ENCODE measurements at places on chromosomes 3 and 15. TPM values are rescaled to one million over a fixed set of nuclear protein-coding genes. Genes with fewer than 3 reads are reported as not detected.

SPATA12 gene
- not detected for polyA plus RNA-seq

SETMAR gene
- polyA plus RNA-seq = 20.4 TPM

HIGD2B gene
- not detected for polyA plus RNA-seq

TXNRD3 gene
- polyA plus RNA-seq = 7.8 TPM

TNFAIP8L3 gene
- 1.1 TPM for polyA plus RNA-seq

GREM1 gene
- polyA plus RNA-seq = 3.5 TPM

DNA sequence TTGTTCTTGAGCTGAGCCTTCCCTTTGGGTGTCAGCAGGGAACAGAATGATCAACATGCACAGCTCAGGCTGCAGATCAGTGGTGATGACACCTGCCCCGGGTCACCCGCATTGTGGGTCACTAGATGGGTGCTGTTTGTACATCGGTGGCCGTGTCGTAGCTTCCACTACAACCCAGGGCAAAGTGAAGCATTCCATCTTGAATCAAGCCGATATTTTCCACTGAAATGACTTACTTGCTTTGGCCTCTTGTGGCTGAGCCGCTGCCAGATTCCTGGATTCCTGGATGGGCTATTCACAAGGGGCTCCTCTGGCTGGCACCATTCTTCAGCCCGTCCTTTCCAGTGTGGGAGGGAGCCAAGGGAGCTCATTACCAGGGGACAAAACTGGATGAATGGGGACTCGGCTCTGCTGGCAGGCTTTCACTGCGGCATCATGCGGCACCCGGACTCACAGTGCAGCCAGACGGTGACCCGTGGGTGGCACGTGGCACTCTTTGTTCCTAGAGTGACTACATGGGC lies 65.6 kb downstream of the SLCO3A1 start:
- no peak for DNase-seq

DNA sequence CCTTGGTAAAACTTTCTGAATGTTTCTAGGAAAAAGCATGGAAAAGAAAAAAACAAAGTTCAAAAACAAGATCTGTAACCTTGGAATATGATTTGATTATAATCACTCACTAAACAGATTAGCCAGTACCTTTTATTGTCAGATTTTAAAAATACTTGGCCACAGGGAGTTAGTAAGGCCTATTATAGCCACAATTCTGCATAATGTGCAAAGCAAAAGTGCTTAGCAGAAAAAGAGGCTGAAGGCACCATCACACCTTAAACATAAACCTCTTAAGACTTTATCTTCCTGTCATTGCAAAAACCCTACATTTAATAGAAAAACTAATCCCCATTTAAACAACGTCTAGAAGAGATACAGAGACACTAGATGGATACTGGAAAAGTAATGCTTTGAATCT lies 41.8 kb downstream of the CHSY1 start:
- DNase-seq = no peak

- DNase-seq = peak; percentile 5
Observed at GRCh38 chr3:103510760-103511159, 1075.9 kb downstream of the ZPLD1 start.

DNA sequence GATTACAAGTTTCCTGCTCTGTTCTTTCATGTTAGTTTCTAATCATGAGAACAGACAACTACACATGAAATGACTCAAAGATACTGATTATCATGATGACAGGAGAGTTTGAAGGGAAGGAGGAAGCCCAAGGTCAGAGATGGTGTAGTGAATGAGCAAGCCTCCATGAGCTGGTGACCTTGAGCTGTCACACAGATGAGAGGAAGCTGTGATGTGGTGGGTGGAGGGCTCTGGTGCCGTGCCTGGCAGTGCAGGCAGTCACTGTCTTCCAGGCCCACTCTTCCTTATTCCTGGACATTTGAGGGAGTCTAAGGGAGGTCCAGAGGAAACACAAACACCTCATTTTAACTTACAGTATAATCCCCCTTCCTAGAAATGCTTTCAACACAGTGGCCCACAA lies 133.4 kb upstream of the ROPN1 start:
- DNase-seq = no peak

- peak; percentile 75 for DNase-seq
Observed at GRCh38 chr3:51777985-51778384, 1.1 kb downstream of the IQCF6 start.

- no peak for DNase-seq
Observed at GRCh38 chr3:124037326-124037725, 45.4 kb upstream of the ROPN1 start.

- DNase-seq = peak; percentile 30
Observed at GRCh38 chr3:33047842-33048834, 48.8 kb downstream of the GLB1 start.

GRCh38 chr3:164113371-164114332 lies 964.6 kb downstream of the SI start:
- DNase-seq = no peak

DNA sequence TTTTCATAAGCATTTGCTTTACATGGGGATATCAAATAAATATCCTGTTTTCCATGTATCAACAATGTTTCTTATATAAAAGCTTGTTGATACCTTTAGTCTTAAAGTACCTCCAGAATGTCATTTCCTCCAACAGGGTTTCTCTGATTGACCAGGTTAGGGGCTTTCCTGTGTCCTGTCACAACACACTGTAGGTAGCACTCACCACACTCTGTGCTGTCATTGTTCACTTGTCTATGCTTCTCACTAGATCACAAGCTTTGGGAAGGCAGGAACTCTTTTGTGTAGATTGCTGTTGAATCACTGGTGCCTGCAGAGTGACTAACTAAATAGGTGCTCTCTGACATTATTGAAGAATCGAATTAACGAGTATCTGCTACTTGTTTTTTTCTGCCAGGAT lies 49.8 kb downstream of the USP50 start:
- no peak for DNase-seq

All from muscle of leg (tissue), 16 donors.